Omental fat pad (tissue), 4 donors: ENCODE measurements at places on chromosomes 11 and 22.

DNA sequence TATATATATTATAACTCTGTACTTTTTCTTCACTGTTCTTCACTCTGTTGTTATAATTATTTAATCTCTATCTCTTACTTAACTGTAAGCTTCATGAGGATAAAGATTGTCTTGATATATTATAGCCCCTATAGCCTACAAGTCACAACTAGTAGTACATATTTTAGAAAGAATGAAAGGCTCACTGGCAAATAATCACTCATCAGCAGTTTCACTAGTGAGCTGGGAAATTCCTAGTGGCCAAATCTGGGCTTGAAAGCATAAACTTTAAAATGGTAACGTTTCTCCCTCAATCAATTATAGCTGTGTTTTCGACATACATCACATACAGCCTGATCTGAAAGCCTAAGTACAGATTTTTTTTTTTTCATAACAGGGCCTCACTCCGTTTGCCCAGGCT, 42.5 kb downstream of the CTSC start:
- no peak for DNase-seq

DNA sequence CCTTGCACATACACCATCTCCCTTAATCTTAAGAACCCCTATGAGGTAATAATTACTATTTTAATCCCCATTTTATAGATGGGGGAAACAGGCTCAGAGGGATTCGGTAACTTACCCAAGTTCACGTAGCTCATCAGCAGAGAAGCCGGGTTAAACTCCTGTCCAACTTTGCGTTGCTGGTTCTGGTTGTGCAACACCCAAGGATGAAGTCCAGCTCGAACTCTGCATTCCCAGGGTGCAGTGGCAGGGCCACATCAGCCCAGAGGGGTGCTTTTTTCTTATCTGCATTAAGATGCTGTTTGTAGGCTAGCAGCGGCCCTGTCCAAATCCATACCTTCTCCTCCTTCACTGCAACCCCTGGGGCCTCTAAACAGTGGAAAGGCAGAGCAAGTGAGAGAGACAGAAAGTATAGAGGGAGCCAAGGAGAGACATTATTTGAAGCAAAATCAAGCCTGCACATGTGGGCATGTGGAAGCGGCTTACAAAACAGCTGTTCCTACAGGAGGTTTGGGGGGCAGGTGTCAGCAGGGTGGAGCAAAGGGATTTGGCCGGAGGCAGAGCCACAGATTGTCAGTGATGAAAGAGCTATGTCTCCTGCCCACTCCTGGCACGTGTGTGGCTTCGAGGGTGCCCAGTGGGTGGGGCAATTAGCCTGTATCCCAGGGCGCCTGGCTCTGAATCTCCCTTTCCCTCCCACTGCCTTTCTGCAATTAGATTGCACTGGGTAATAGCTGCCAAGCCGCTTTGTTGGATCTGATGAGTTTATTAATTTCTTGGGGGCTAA, 129.5 kb upstream of the TBCEL start:
- DNase-seq, result no peak

GRCh38 chr11:108565653-108566052, 27.9 kb downstream of the EXPH5 start:
- no peak for DNase-seq

GRCh38 chr11:123316003-123316402, 114.1 kb upstream of the GRAMD1B start:
- DNase-seq, result no peak

DNA sequence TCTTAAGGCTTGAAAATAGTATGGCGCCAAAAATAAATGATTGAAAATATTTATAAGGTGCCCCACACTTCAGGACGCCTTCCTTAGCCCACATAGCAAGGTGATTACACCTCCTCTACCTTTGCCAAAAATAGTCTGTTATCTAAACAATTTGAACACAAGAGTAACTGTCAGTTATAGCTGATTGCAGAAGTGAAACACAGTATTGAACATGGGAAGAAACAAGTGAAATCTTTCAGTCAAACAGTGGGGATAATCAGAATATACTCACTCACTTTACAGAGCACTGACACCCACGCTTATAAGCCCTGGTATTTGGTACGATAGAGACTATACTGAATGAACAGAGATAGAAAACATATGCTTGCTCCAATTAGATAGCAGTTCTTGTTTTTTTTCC, 203.1 kb downstream of the RAB38 start:
- no peak for DNase-seq

DNA sequence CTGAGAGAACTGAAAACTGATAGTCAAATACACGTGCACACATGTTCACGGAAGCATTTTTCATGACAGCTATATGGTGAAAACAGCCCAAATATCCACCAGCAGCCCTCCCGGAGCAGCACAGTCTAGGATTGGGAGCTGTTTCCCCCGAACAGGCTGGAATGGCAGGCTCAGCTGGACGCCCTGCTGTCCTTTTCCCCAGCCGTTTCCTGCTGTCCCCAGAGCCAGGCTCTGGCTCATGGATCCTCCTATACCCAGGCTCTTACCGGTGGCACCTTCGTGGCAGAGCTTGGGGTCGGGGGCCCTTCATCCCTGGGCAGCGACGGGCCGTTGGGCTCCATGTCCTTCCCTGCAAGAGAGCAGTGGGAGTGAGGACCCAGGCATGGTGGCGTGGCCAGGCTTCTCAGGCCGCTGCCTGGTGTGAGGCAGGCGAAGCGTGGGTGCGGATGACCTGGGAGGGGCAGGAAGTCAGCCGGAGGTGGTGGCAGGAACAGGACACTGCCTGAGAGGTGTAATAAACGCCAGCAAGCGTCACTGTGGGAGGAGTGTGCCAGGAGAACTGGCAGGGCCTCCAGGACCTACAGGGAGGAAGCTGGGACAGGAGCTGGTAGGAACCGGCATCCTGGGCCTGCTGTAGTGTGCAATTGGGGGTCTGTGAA, 38.8 kb downstream of the OSBPL5 start:
- DNase-seq, result no peak

DNA sequence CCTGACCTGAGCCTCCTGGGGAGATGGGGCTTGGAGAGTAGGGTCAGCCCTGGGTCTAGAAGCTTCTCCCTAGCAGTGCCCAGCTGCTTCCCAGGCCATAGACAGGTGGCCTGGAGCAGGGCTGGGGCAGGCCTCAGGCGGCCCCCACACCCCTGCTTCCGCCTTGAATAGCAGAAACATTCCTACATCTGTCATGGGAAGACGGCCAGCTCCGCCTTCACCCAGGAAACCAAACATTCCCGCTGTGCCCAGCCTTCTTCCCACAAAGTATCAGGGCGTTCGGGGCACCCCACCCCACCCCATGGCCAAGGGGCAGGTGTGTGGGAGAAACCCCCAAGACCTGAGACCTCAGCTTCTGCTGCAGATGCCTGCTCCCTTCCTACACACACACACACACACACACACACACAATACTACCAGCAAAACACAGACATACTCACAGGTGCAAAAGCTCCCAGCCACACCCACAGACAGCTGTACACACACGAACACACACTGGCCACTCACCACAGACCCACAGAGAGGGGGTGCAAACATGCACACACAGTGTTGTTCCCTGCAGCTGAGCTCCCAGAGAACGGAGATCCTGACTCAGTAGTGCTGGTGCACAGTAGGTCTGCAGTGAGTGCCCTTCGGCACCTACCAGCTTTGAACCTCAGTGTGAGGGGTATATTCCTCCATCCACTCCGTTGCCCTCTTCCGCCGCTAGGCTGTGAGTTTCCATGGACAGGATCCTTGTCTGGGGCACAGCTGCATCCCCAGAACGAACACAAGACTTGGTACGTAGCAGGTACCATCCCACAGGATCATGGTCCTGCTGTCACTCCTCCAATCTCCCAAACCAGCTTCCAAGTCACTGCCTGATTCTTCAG, 37.4 kb downstream of the PDGFB start:
- no peak for DNase-seq

- no peak for DNase-seq
Observed at GRCh38 chr11:102147015-102147414, 36.8 kb downstream of the YAP1 start.

- DNase-seq, result no peak
Observed at GRCh38 chr11:71330996-71331395, 78.6 kb upstream of the SHANK2 start.

GRCh38 chr11:68372625-68373024, 60.2 kb downstream of the LRP5 start:
- DNase-seq, result no peak

- no peak for DNase-seq
Observed at GRCh38 chr11:78735711-78736110, 161.0 kb upstream of the NARS2 start.

- DNase-seq, result no peak
Observed at GRCh38 chr11:102994105-102994504, 38.6 kb upstream of the MMP13 start.

- DNase-seq, result no peak
Observed at GRCh38 chr11:33802194-33802950, 28.1 kb upstream of the FBXO3 start.

GRCh38 chr11:46759196-46759595, 40.2 kb downstream of the F2 start:
- DNase-seq, result no peak

DNA sequence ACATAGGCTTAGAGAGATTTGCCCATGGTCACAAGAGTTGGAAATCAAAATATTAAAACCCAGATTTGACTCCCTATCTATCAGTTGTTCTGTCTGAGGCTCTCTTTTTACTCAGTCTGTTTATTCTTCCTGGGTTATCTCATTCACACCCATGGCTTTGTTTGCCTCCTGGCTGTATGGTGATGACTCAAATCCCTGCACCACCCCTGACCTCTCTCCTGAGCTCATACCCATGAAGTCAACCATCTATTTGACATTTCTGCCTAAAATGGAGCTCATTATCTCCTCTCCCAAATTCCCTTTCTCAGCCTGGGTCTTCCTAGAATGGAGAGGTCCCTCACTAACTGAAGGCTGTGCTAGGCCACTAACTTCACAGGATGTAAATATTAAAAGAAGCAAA, 27.8 kb upstream of the CCDC134 start:
- DNase-seq, result no peak

DNA sequence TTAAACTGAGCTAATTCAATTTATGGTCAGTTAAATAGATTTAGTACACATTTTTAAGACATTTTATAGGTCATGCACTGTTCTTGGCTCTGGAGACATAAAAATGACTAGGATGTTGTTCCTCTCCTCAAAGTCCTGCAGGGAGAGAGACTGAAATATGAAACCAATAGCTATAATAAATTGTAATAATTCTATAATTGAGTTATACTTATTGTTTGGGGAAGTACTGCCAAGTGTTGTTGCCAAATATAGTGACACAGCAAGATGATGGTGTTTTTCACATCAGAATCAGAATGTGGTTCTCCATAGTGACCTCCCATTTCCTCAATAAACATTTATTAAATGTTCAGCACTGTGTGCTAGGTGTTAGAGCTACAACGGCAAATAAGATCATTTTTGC, 470.6 kb downstream of the NTM start:
- no peak for DNase-seq

DNA sequence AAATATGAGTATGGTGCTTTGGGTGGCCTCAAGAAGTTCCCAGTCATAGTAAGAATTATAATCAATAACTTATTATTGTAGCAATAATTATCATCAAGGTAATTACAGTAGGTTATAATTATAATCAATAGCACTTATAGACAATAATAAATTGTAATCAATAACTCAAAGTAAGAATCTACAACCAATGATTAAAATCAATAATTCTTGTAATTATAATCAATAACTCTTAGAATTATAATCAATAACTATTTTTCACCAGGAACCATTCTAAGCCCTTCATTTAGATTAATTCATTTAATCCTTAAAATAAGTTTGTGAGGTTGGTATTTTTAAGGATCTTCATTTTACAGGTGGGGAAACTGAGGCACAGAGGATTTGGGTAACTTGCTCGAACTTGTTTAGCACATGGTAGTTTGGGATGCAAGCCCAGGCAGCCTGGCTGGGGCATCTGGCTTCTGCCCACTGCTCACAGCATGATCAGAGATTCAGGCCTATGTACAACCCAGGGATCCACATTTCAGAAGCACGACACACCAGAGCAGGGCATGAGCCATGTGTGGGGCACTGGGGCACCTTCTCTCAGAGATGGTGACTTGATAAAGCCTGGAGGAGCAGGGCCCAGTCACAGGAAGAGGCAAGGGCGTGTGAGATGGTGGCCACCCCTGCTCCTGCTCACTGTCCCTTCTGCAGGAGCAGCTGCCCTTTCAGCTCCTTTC, 46.6 kb downstream of the SLC1A2 start:
- no peak for DNase-seq

GRCh38 chr11:46250745-46251052, 26.8 kb upstream of the CREB3L1 start:
- DNase-seq, result no peak

DNA sequence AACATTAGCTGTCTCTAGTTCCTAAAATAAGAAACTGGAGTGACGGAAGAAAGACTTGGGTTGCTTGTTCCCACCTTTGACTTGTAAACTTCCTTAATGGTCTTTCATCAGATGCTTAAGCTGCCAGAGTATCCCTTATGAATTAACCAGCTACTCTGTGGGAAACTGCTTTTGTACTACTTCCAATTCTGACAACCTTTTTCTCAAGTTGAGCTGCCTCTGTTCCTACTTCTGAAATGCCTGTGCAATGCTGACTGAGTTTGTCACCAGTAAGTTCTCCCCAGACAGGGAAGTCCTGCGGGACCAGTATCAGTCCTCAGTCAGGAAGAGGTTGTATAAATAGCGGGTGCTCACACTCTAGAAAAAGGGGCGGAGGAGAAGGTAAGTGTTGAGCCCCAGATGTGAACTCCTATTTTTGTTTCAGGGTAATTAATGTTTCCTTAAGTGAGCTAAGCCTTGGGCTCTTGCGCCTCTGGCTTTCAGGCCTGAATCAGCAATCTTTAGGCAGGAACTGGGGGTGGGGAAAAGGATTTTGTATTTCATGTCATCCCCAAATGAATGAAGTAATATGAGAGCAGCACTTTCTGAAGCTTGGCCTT, 67.2 kb downstream of the CECR2 start:
- DNase-seq, result no peak
